ENCODE measurements at places on chromosomes 11 and 22.

- DNase-seq: no peak
Measured at GRCh38 chr11:67303132-67303834, at the start of gene SSH3. SSH3 (plus strand) TSS chr11:67303530; CDS start chr11:67303626, 96 bp downstream.

DNA sequence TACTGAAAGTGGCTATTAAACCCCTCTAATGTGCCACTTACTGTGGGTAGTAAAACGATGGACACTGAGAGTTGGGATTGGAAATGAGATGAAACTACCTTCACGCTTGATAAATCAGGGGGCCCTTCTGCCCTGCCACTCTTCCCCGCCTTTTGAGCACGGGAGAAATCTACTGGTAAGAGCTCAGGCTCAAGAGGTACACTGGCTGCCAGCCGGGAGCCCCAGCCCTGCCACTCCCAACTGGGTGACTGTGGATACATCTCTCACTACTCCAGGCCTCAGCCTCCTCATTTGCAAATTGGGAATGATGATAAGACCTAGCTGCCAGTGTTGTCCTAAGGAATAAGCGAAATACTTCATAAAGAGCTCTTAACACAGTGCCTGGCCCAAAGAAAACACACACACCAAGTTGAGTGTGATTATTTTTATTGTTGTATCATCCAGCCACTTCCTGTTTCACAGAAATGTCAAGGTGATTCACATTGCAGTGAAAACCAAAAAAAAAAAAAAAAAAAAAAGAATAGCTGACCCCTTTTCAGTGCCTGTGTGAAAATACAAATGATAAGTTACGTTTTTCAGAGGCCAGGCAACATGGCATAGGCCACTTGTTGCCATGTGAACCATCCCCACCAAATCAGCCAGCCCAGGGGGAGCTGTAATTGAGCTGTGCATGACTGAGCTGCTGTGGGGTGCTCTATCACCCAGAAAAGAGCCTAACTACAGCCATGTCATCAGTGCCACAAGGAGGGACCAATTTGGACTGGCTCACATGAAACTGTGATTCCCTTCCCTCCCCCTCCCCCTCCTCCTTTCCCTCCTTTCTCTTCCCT lies 4.4 kb upstream of the ZNRD2 start:
- no peak for DNase-seq

DNA sequence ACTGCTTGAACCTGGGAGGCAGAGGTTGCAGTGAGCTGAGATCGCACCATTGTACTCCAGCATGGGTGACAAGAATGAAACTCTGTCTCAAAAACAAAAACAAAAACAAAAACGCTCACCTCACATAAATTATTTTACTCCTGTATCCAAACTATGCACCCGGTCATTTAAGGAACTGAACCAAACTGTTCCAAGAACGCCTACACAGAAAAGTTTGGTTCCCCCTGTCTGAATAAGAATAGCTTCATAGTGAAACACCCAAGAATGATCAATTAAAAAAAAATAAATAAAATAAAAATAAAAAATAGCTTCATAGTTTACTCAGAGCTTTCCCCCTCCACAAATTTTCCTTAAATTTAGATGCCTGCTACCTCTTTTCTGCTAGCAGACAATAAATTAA lies 13.7 kb downstream of the NUP98 start:
- DNase-seq: no peak

DNA sequence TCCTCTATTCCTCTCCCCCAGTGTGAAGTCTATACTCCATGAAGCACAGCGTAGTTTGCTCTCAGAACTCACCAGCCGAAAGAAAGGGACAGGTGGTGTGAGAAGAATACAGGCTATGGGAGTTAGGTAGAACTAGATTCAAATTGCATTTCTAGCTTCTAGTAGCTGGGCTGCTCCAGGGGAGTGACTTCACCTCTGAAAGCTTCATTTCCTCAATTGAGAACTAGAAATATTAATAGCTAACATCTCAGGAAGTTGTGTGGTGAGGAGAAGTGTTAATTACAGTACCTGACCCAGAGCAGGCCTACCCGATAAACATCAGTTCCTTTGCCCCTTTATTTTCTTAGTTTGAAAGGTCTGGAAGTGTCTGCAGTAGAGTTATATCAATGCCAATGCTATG lies 484.7 kb upstream of the TENM4 start:
- no peak for DNase-seq

GRCh38 chr11:58493676-58494075 lies 14.2 kb downstream of the OR5B21 start:
- DNase-seq: no peak

DNA sequence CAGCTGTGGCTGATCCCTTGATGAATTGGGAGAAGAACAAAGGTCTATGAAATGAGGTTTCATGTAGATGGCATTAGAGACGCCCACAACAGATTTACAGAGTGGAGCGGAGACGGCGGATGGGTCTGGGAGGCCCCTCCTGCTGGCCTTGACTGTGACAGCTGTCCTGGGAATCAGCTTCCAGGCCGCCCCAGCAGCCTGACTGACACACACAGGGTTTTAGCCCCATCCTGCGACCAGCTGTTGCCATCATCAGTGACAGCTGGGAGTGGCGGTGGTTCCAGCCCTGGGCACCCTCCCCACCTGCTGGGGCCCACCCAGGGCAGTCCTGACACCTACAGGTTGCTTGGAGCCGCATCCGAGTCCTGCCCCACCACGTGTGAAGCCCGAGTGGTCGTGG lies 64.0 kb upstream of the PPP6R3 start:
- no peak for DNase-seq

- no peak for DNase-seq
Measured at GRCh38 chr11:26958702-26959049, 35.2 kb upstream of the FIBIN start.

DNA sequence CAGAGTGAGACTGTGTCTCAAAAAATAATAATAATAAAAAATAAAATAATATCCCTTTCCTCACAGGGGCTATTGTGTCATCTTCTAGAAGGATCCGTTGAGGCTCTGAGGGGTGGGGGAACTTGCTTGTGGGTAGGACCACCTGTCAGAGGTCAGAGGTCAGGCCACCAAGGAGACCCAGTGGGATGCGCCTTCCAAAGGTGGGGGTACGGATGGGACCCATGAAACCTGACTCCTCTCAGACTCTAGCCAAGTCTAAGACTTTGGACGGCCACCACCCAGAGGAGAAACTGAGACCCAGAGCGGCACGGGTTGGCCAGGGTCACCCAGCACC lies 367 bp upstream of the MMP11 start:
- DNase-seq: no peak

DNA sequence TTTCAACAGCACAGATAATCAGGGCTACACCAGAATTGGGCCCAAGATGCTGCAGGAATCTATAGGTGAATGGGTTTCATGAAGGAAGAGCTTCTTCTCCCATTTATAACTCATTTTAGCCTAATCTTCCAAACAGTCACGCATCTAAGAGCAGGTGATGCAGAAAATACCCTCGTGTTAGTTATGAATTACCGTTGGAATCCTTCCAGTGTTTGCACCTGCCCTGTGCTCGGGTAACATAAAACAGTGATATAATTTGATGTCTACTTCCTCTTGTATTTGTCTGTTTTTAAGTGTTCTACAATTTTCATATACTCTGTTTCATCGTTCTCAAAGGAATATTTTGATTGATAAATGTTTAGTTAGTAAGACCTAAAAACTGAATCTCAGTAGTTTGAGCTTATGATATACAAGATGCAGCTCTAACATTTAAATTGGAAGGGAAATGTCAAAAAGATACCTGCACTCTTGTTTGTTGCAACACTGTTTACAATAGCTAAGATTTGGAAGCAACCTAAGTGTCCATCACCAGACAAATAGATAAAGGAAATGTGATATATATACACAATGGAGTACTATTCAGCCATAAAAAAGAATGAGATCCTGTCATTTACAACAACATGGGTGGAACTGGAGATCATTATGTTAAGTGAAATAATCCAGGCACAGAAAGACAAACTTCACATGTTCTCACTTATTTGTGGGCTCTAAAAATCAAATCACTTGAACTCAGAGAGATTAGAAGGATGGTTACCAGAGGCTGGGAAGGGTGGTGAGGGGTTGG lies 42.1 kb downstream of the PPARA start:
- no peak for DNase-seq

DNA sequence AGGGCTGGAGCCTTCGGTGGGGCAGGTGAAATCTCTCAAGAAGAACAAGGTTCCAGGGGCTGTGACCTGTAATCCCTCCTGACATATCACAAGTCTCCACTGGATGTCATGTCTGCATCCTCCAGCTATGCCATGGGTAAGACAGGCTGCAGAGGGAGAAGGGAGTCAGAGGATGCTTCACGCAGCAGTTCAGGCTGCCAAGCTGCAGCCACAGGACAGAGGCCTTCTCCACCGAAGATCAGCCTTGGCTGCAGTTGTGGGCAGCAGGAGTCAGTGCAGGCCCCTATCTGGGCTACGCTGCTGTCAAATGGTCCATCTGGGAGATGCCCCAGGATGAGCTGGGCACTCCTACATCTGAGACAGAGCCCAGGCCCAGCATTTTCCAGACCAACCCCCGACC lies 25.0 kb downstream of the DKK3 start:
- DNase-seq: no peak

DNA sequence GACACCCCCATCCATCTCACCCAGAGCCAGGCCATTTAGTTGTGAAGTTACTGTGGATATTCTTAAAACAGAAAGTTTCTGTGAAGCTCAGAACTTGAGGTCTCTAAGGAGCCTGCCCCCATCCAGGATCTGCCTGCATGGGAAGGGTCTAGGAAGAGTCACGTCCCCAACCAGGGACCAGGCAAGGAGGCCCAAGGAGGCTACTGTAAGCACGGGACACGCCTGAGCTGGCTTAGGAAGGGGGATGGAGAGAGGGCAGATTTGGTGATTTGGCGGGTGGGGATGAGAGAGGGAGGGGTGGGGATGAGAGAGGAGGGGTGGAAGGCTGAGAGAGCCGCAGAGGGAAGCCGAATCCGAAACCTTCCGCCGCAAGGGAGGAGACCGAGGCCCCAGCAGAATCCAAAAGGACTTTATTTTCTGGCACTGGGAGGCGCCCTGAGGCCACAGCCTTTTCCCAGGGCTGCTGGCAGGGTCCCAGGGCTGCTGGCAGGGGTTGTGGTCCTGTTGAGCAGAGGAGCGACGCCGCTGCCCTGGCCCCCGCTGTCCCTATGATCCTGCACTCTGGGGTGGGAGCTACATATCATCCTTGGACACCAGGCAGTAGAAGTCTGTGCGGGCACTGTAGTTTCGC lies 9.4 kb downstream of the SIGIRR start:
- DNase-seq: no peak

GRCh38 chr11:62169935-62170334 lies 20.1 kb upstream of the SCGB1D1 start:
- no peak for DNase-seq

DNA sequence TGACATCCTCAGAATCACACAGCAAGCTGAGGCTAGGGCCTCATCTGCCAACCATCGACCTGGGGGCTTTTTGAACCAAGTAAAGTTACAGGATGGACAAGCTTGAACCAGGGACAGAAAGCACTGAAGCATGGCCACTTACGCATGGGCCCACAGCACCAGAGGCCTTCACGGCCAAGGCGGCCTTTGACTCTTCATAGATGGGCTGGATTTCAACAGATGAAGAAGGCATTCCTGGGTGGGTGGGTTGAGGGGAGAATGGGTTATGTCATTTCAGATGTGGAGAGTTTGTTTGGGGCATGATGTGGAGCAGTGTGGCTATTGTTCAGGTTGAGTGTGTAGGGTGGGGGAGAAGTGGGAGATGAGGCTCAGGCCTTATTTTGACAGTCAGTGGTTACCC lies 60.2 kb downstream of the LRRC32 start:
- DNase-seq: no peak

DNA sequence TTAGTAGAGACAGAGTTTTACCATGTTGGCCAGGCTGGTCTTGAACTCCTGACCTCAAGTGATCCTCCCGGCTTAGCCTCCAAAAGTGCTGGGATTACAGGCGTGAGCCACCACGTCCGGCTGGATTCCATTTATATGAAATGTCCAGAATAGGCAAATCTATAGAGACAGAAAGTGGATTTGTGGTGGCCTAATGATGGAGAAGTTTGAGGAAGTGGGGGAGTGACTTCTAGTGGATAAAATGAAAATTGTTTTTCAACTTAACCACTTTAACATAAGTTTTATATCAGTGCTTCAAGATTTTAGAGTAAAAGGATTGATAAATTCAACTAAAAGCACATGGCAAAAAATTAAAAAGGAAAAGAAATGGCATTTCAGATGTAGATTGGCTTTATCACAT lies 66.2 kb downstream of the HIPK3 start:
- no peak for DNase-seq

GRCh38 chr11:25890626-25891260 lies 441.2 kb upstream of the ANO3 start:
- no peak for DNase-seq

DNA sequence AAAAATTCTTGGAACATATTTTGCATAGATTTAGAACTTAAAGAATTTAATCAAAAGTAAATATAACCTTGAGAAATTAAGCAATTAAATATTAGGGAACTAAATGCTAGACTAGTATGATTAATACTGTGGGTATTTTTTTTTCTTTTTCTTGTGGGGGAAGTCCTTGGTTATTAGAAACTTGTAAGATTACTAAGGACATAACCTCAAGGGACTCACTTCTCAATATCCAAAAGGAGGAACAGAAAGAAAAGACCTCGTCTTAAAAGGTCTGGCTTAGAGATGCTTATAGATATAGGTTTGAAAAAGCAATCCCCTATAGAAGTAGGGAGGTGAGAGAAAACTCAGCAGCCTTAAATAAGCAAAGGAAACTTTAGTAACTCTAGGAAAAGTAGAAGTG lies 368.5 kb downstream of the INSC start:
- no peak for DNase-seq

DNA sequence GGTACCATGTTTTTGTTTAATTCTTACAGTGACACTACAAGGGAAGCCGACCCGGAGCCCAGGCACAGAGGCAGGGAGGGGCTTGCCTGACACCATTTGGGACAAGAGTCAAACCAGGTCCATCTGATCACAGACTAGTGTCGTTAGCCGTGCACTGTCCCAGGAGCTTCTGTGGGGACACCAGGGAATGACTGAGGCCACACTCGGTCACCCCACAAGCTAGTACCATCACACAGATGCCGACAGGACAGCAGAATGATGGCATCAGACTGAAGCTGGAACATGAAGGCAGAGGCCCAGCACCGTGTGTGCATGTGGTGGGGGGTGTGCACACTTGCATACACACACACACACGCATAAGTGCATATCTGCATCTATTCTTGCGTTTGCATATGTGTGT lies 61.5 kb upstream of the NECTIN1 start:
- DNase-seq: no peak

Data from renal cortex interstitium (tissue), 15 donors.